ENCODE measurements at places on chromosomes 5 and 9.

DNA sequence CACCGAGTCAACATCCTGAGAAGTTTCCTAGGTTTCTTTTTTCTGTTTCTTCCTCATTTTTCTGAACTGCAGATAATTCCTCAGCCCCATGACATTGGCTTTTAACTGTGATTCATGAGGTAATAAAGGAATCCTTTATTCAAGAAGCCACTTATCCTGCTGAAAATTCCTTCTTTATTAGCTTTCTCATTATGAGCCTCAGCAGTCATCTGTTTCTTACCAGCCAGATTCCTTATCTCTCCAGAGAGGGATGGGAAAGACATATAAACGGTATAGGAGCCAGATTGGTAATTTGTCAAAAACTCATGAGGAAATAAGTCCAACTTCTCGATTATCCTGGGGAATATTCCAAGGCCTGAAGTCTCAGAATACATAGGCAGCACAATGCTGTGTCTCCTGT, 465.4 kb downstream of the ICE1 start:
- no peak overlapping the region for H3K4me3 ChIP-seq
- no peak overlapping the region for H3K27ac ChIP-seq
- H3K27me3 ChIP-seq: no peaks in the 10 kb centered on the region

GRCh38 chr9:8963885-8964284, 1164.3 kb upstream of the DMAC1 start:
- H3K27me3 ChIP-seq: no peaks in the 10 kb centered on the region
- no peak for DNase-seq
- H3K4me1 ChIP-seq: peaks cover 2% of the 10 kb centered on the region
- no peak overlapping the region for H3K27ac ChIP-seq

- H3K36me3 ChIP-seq: no peaks in the 10 kb centered on the region
- H3K4me3 ChIP-seq: no peak overlapping the region
- H3K27ac ChIP-seq: no peak overlapping the region
- H3K27me3 ChIP-seq: no peaks in the 10 kb centered on the region
- no peak for DNase-seq
These were observed 6.8 kb upstream of the ANKRD33B start for GRCh38 chr5:10556893-10557746.

- no peak overlapping the region for H3K4me3 ChIP-seq
- no peaks in the 10 kb centered on the region for H3K27me3 ChIP-seq
- H3K27ac ChIP-seq: no peak overlapping the region
- DNase-seq: peak; percentile 27
These were observed 208.8 kb downstream of the MELK start for GRCh38 chr9:36781533-36781932.

- peak overlapping the region; percentile 94 for H3K27ac ChIP-seq
- no peaks in the 10 kb centered on the region for H3K27me3 ChIP-seq
- H3K36me3 ChIP-seq: no peaks in the 10 kb centered on the region
- peak overlapping the region; percentile 11 for H3K4me3 ChIP-seq
- peaks cover 27% of the 10 kb centered on the region for H3K4me1 ChIP-seq
These were observed 1.4 kb downstream of the ATOSB start for GRCh38 chr9:35114113-35114839.

All from trophoblast cell (in vitro differentiated cells and primary cell).